ENCODE measurements at places on chromosomes 16 and 17.

- no peak for DNase-seq
Observed at GRCh38 chr17:81202318-81202717, 20.4 kb downstream of the CEP131 start.

DNA sequence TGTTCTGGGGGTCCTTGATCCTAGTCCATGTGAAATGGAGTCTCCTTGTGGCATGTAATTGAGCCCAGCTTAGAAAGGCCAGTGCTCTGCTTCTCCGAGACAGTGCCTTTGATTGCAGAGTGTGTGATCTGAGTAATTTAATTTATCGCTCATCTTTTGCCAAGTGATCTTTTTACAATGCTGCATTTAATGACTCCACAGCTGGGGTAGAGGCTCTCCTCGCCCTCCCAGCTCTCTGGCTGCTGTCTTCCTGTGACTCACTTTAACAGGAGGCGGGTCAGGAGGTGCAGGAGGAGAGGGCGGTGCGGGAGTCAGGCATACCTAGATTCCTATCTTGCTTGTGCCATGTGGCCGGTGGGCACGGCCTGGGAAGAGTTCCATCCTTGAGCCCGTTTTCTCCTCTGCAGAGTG is 113.4 kb upstream of the FOXF1 start:
- no peak for DNase-seq

DNA sequence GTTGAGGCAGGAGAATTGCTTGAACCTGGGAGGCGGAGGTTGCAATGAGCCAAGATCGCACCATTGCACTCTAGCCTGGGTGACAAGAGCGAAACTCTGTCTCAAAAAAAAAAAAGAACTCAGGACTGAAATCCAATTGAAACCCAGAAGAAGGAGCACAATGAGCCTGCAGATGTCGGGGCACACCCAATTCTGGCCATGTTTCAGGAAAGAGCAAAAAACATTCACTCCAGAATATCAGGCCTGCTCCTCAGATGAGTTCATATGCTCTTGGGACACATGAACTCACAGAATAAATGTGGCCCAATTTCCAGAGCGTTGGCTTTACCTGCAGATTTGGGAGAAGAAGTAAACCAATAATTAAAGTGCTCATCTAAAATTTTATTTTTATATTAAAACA is 3.0 kb upstream of the CMTM2 start:
- no peak for DNase-seq

DNA sequence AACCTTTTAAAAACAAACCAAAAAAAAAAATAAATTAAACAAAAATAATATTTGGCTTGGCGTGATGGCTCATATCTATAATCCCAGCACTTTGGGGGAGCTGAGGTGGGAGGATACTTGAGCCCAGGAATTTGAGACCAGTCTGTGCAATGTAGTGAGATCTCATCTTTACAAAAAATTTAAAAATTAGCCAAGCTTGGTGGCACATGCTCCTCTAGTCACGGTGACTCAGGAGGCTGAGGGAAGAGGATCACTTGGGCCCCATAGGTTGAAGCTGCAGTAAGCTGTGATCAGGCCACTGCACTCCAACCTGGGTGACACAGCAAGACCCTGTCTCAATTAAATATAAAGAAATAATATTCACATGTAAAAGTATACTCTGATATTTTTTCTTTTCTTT is 12.2 kb downstream of the GNGT2 start:
- no peak for DNase-seq

GRCh38 chr17:17514993-17515933 is 19.1 kb upstream of the RASD1 start:
- no peak for DNase-seq

GRCh38 chr16:65113441-65113840 is 8.4 kb downstream of the CDH11 start:
- no peak for DNase-seq

- DNase-seq: no peak
Observed at GRCh38 chr17:4956493-4957061, 5.7 kb downstream of the ENO3 start.

DNA sequence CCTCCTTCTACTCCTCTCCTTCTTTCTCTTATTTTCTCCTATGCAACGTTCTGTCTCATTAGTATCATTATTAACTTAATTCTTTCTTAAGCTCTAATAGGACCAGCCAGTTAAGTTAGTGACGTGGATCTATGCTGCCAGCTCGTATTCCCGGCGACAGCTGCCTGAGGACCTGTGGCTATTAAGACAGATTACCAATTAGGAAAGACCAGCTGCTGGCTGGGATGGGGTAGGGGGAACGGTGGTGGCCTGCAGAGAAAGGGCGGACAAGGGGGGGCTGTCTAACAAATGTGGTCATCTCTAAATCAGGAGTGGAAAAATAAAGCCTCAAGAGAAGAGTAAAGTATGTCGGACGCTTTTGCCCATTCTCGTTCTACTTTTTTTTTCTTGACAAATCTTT is 770 bp upstream of the MYH3 start:
- no peak for DNase-seq

DNA sequence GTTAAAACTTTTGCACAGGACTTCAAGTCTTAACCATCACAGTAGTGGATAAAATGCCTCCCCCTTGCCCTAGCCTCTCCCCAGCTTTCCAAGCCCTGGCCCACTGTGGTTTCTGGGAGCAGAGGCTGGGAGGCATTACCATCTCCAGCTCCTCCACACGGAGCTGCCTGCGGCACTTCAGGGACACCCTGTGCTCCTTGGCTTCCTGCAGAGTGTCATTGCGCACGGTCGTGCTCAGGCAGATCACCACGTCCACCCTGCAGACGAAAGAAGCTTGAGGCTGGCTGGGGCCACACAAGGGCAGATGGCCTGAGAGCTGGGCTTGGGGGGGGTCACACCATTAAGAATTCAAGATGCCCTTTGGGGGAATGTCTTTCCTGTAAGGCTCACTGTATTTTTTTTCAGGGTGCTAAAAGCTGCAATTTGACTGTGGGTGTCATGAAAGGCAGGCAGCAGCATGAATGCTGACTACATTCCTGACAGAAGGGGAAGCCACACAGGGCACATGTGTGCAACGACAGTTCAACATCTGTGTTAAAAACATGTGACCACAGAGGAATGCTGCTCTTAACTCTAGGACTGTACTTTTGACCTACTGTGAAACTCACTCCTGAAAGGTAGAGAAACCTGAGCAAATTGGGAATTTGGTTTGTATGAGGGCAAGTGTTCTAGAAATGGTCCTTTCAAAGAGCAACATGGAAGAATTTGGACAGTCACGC is 47.7 kb upstream of the CLEC18B start:
- no peak for DNase-seq

Measured in NCI-H748 treated with DMSO at 0.1 percent for 48 hours (cell line).